Foreskin fibroblast (primary cell): ENCODE measurements at places on chromosomes 13 and 19.

DNA sequence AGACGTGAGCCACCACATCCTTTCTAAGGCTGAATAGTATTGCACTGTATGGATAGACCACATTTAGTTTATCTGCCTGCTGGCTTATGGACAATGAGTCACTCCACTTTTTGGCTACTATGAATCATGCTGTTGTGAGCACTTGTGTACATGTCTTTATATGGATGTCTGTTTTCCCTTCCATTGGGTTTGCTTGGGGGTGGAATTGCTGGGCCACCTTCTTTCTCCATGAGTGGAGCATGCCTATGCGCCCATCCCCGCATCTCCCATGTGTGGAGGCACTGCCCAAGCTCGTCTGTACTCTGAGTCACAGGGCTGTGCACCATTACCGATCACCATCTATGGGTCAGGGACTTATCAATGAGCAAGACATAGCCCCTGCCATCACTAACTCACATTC lies 127.2 kb upstream of the GJB6 start:
- DNase-seq = peak; percentile 88

GRCh38 chr19:33830264-33830663 lies 33.6 kb downstream of the KCTD15 start:
- DNase-seq = no peak

DNA sequence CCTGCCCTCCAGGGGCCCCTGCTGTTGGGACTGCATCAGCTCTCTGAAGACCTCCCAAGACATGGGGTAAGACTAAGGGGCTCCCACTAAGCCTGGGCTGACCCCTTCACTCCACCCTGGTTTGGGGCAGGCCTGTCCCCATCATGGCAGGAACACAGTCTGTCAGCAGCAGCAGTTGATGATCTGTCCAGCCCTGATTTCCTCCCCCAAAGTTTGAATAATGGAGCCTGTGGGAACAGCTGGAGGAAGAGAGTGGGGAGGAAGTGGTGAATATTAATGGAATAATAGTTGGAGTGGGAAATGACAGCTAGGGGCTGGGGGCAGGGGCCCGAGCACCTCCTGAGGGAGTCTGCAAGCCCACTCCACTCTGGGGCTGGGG lies 1.3 kb upstream of the B3GNT8 start:
- no peak for DNase-seq

- DNase-seq = peak; percentile 26
These were observed 7.5 kb downstream of the ZNF610 start for GRCh38 chr19:52343548-52343947.

DNA sequence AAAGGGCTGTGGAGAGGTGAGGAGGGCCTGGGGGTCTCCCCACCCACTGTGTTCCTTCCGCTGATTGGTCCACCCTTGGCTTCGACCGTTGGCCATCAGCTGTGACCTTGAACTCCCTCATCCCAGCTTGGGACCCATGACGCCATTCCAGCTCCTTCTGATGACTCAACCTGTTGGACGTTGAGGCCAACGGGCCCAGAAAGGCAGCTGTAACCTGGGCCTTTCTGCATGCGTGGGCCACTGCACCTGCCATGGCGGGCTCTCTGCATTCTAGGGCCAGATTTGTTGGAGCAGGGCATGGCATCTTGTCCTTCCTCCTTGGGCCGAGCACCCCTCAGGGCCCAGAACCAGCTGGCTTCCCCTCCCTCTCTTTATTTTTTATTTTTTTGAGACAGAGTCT lies 30.2 kb downstream of the PEX11G start:
- no peak for DNase-seq

GRCh38 chr13:71799324-71799723 lies 67.7 kb downstream of the DACH1 start:
- DNase-seq = no peak

- no peak for DNase-seq
These were observed 24.4 kb downstream of the ZNF175 start for GRCh38 chr19:51595190-51596175.

GRCh38 chr19:45463241-45463640 lies 4.6 kb upstream of the FOSB start:
- no peak for DNase-seq

DNA sequence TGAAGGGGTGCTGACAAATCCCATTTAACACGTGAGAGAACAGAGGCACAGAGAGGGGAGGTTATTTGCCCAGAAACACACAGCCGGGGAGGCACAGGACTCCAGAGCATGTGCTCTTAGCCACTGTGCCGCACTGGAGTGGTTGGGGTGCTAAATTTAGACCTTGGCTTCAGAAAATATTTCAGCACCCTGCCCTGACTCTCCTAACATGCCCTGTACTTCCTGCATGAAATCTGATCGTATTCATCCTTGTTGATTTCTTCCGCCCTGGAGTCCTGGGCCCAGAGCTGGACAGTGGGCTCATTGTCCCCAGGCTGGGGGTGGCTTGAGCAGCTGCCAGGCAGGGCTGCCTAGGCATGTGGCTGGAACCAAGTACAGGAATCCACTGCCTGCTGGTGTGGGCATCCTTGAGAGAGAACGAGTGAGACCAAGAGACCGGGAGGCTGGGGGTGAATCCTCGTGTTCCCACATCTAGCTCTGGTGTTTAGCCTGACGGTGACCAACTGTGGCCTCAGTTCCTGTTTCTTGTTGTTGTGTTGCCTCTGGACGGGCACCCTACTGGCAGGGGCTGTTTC lies 5.3 kb downstream of the SLC27A1 start:
- DNase-seq = peak; percentile 72

- DNase-seq = no peak
These were observed 26.7 kb downstream of the CAB39L start for GRCh38 chr13:49417161-49417560.

GRCh38 chr13:51066091-51066831 lies 44.8 kb downstream of the C13orf42 start:
- DNase-seq = no peak

DNA sequence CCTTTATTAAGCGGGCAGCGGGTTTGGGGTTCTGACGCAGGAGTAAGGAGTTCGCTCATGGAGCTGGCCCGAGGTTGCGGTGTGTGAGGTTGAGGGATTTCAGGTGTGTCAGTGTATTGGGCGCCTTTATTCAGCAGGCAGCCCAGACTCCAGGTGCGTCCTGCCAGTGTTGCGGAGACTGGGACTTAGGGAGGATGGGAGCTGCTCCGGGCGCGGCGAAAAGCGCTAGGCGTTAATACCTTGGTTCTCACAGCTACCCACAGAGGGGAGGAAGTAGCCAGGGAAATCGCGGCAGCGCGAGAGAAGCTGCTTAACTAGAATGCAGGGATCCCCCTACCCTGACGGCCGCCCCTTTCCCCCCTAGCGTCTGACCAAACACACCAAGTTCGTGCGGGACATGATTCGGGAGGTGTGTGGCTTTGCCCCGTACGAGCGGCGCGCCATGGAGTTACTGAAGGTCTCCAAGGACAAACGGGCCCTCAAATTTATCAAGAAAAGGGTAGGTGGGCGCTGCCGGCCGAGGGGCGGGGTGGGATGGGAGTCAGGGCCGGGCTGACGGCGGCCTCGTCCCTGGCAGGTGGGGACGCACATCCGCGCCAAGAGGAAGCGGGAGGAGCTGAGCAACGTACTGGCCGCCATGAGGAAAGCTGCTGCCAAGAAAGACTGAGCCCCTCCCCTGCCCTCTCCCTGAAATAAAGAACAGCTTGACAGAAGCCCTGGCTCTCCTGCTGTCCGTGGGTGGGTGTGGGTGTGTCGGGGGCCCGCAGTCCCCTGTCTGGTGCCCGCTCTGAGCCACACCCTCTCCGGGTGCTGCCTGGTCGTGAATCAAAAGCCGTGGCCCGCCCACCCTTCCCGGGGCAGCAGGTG lies 1.1 kb downstream of the RPL36 start:
- DNase-seq = no peak

GRCh38 chr13:102779436-102780159 lies 6.0 kb upstream of the TEX30 start:
- no peak for DNase-seq

GRCh38 chr13:21208652-21209154 lies 32.2 kb downstream of the MRPL57 start:
- DNase-seq = no peak

- DNase-seq = no peak
These were observed 18.3 kb upstream of the ZNRF4 start for GRCh38 chr19:5436948-5437306.

DNA sequence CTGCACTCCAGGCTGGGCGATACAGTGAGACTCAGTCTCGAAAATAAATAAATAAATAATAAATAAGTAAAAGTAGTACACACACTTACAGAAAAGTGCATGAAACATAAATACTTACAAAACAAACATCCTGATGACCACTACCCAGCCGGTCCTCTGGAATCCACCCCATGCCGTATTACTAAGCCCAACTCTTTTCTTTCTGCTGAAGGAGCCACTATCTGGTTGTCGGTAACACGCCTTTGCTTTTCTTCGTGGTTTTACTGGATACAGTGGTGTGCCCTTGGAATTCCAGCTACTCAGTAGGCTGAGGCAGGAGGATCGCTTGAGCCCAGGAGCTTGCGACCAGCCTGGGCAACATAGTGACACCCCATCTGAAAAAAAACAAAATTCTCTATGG lies 39.4 kb downstream of the CELF5 start:
- no peak for DNase-seq

- no peak for DNase-seq
These were observed 29.1 kb upstream of the PCDH9 start for GRCh38 chr13:67259208-67259607.

GRCh38 chr19:55212447-55212846 lies 3.1 kb upstream of the PTPRH start:
- DNase-seq = no peak

- DNase-seq = no peak
These were observed 41.5 kb downstream of the TMEM255B start for GRCh38 chr13:113800576-113800926.

- peak; percentile 15 for DNase-seq
These were observed 23.0 kb upstream of the ATP1A3 start for GRCh38 chr19:42017040-42017439.

DNA sequence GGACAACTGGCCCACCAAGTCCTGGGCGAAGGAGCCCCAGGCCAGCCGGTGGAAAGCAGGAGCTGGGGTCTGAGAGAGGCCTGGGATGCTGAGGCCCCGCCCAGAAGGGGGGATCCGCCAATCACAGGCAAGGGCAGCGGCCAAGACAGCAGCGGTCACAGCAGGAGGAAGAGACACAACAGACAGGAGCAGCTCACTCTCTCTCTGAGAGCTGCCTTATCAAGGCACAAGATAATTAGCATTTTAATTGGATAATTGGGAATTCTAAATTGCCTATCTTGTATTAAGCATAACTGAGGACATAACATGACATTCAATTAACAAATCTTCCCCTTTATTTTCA lies 46.2 kb downstream of the CEBPG start:
- no peak for DNase-seq

DNA sequence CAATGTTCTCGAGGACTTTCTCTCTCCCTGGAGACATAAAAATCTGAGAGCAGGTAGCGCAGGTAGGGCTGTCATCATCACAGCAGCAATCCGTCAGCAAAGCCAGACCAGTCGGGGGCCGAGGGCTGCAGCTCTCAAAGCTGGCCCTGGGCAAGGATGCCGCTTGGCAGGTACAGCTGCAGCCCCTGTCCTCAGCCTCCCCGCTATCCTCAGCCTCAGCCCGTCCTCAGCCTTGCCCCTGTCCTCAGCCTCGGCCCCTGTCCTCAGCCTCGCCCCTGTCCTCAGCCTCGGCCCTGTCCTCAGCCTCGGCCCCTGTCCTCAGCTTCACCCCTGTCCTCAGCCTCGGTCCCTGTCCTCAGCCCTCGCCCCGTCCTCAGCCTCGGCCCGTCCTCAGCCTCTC lies 10.9 kb downstream of the C13orf46 start:
- DNase-seq = no peak

- DNase-seq = no peak
These were observed 88.5 kb downstream of the RAB20 start for GRCh38 chr13:110472904-110473563.

GRCh38 chr13:32538143-32538620 lies 413 bp downstream of the N4BP2L2 start:
- peak; percentile 57 for DNase-seq

DNA sequence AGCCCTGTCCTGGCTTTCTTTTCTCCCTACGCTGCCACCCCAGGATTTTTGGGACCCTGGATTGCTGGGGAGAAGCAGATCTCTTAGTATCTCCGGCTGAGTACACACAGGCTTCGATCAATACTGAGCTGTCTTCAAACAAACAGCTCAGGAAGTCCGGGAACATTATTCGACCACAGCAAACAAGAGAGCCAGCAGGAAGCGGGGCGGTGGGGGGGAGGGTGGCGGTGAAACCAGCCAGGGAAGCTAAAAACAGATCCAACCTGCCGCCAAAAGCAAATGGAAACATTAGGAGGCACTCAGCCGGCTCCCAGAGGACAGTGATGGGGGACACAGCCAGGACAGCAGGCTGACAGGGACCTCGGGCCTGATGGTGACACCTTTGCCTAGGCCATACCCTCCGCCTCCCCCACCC lies 12.2 kb upstream of the BCAM start:
- no peak for DNase-seq

DNA sequence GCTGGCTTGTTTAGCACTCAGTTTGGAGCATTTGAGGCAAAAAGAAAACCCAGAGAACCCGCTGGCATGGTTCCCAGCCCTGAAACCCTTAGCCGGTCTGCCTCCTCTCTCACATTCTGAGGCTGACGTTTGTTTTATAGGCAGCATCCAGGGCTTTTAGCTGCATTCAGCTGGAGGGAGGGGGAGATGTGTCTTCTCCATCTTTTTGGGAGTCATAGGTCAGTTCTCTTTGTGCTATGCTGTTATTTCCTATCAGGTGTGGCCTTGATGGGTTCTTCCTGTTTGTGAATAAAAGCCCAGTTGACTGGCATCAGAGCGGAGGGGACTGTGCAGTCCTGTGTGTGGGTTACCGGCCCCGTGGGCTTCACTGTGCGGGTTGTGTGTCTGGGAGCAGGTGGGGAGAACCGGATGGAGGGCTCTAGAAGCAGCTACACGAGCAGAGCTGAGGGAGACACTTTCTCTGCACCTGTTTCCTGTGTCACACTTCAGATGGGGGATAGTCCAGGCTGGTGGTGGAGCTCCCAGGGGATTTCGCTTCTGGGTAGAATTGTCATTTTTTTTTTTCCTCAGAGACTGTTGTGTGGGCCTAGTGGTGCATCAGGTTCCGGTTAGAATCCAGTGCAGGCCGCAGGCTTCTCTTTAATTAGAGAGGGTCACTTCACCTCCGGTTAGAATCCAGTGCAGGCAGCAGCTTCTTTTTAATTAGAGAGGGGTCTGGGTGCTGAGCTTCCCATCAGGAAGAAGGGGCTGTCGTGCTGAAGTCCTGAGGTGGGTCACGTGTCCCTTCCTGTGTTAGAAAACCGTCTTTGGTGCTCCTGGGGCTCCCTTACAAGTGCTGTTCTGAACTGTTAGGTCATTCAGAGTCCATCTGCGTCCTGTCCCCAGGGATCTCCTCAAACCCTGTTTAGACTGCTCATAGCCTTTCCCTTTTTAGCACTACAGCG lies 69.6 kb downstream of the ARHGEF7 start:
- no peak for DNase-seq
